Effector memory CD8-positive, alpha-beta T cell (primary cell): ENCODE measurements at places on chromosomes 4 and X.

- no peaks in the 10 kb centered on the region for H3K36me3 ChIP-seq
- H3K27me3 ChIP-seq, result peaks cover 9% of the 10 kb centered on the region
- no peak for DNase-seq
- H3K27ac ChIP-seq, result no peak overlapping the region
- H3K4me1 ChIP-seq, result no peaks in the 10 kb centered on the region
Observed at GRCh38 chrX:38774249-38774648, 27.0 kb upstream of the MID1IP1 start.

DNA sequence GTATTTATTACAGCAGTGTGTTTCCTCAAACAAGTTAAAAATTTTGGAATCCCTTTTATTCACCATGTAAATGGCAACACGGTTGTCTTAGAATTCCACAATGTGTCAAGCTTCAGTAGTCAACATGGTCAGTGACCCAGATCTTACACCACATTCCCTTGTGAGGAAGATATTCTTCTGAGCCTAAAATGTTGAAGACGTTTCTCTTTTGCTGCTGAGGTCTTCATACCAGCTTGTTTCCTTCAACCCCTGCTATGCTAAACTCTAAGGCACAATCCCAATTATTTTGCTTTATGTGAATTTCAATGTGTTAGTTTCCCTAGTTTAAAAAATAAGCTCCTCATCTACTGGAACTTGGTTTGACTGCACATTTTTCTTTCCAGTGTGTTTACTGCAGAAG lies 17.6 kb upstream of the LDB2 start:
- DNase-seq, result no peak
- H3K4me3 ChIP-seq, result no peak overlapping the region
- peaks cover 10% of the 10 kb centered on the region for H3K4me1 ChIP-seq
- no peaks in the 10 kb centered on the region for H3K27me3 ChIP-seq
- H3K27ac ChIP-seq, result no peak overlapping the region

- no peak overlapping the region for H3K27ac ChIP-seq
- peaks cover 4% of the 10 kb centered on the region for H3K27me3 ChIP-seq
Observed at GRCh38 chr4:81606801-81607501, 135.2 kb upstream of the RASGEF1B start.

- no peak overlapping the region for H3K4me3 ChIP-seq
- no peaks in the 10 kb centered on the region for H3K27me3 ChIP-seq
- no peak overlapping the region for H3K27ac ChIP-seq
Observed at GRCh38 chr4:2390146-2390545, 28.3 kb downstream of the ZFYVE28 start.

GRCh38 chr4:138113819-138114400 lies 128.2 kb downstream of the SLC7A11 start:
- no peaks in the 10 kb centered on the region for H3K4me1 ChIP-seq
- no peak for DNase-seq
- H3K36me3 ChIP-seq, result no peaks in the 10 kb centered on the region
- H3K27ac ChIP-seq, result no peak overlapping the region
- no peaks in the 10 kb centered on the region for H3K27me3 ChIP-seq
